ENCODE measurements at places on chromosomes 11 and 22. TPM values are rescaled to one million over a fixed set of nuclear protein-coding genes. Genes with fewer than 3 reads are reported as not detected.

Gene CKAP5
- 174 TPM for total RNA-seq

Gene CD248
- total RNA-seq: not detected

Gene TOM1
- 29.8 TPM for total RNA-seq

Gene OR51E1
- total RNA-seq: not detected

Data from activated CD4-positive, alpha-beta memory T cell treated with anti-CD3 and anti-CD28 coated beads for 36 hours (primary cell).